ENCODE measurements at places on chromosomes 4 and X. TPM values are rescaled to one million over a fixed set of nuclear protein-coding genes. Genes with fewer than 3 reads are reported as not detected.
A peak's percentile ranks its signal among the peaks of the same experiment; 100 is the strongest.

The SERTM2 gene
- total RNA-seq, result 0.59 TPM

The ZDHHC15 gene
- 4.3 TPM for total RNA-seq

The MAGEC1 gene
- not detected for total RNA-seq

The TRIML2 gene
- total RNA-seq, result 57.8 TPM

The GNRHR gene
- total RNA-seq, result not detected

The RAB9B gene
- total RNA-seq, result 0.78 TPM

The CC2D2A gene
- 15.8 TPM for total RNA-seq

The ATP1B4 gene
- total RNA-seq, result not detected

The RAI2 gene
- total RNA-seq, result 1.4 TPM

The AREG gene
- total RNA-seq, result not detected

The FAM9B gene
- total RNA-seq, result not detected

The ALPK1 gene
- 0.49 TPM for total RNA-seq

The MBNL3 gene
- total RNA-seq, result 2.4 TPM

The GDPD2 gene
- 10.3 TPM for total RNA-seq

GRCh38 chr4:72770708-72771107 lies 201.7 kb upstream of the ADAMTS3 start:
- DNase-seq, result no peak
- no peak overlapping the region for H3K4me3 ChIP-seq
- H3K27me3 ChIP-seq, result no peaks in the 10 kb centered on the region
- H3K36me3 ChIP-seq, result no peaks in the 10 kb centered on the region

GRCh38 chr4:181688432-181688831 lies 554.8 kb upstream of the TENM3 start:
- no peaks in the 10 kb centered on the region for H3K27me3 ChIP-seq
- H3K36me3 ChIP-seq, result no peaks in the 10 kb centered on the region
- DNase-seq, result peak; percentile 20
- 0 out of 2 replicates have a peak overlapping the region, but pooled peaks have one; percentile 5 for H3K4me3 ChIP-seq
- peaks cover 21% of the 10 kb centered on the region for H3K4me1 ChIP-seq

DNA sequence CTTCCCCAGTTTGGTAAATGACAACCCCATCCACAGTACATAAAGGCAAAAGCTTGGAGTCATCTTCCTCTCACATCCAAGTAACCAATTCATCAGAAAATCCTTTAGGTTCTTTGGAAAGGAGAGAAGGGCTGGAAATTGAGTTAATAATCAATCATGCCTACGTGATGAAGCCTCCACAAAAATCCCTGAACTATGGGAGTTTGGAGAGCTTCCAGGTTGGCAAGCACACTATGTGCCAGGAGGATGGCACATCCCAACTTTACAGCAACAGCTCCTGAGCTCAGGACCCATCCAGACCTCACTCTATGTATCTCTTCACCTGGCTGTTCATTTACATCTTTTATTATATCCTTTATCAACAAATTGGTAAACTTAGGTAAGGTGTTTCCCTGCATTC lies 98.9 kb downstream of the IQCM start:
- no peak for DNase-seq
- H3K27me3 ChIP-seq, result no peaks in the 10 kb centered on the region
- no peak overlapping the region for H3K27ac ChIP-seq
- no peak overlapping the region for H3K4me3 ChIP-seq

DNA sequence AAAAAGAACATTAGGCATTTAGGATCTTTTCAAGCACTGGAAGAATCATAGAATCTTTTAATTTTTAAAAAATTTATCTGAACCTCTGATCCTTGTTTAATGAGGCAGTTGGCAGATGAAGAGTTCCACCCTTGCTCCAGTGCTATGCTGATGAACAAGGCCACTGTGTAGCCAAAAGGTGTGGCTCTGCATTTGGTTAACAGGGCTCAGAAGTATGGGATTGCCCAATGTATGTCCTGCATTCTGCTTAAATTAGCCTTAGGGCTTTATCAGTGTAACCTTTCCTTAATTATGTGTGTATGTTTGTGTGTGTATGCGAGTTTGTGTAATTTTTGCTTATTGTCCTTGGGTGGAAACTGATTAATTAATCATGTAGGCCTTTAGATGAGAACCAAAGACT lies 43.3 kb upstream of the PPM1K start:
- no peaks in the 10 kb centered on the region for H3K4me1 ChIP-seq
- no peak overlapping the region for H3K4me3 ChIP-seq
- no peak for DNase-seq
- no peaks in the 10 kb centered on the region for H3K36me3 ChIP-seq

DNA sequence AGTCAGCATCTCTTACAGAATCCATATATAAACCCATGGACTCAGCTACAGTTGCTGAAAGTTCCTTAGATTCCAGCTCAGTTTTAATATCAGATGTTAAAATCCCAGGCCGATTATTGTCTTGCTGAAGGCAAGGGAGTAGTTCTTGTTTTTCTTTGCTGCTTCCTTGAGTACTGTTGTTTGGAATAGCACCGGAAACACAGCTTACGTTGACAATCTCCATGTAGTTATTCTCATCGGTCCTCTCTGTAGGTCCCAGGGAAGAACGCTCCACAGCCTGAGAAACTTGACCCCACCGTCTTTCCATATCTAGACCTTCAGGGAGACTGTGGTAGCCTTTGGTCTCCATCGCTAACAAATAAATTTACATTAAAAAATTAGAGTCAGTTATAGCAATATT lies 5.7 kb downstream of the NR3C2 start:
- H3K36me3 ChIP-seq, result no peaks in the 10 kb centered on the region
- DNase-seq, result no peak
- H3K27ac ChIP-seq, result no peak overlapping the region

DNA sequence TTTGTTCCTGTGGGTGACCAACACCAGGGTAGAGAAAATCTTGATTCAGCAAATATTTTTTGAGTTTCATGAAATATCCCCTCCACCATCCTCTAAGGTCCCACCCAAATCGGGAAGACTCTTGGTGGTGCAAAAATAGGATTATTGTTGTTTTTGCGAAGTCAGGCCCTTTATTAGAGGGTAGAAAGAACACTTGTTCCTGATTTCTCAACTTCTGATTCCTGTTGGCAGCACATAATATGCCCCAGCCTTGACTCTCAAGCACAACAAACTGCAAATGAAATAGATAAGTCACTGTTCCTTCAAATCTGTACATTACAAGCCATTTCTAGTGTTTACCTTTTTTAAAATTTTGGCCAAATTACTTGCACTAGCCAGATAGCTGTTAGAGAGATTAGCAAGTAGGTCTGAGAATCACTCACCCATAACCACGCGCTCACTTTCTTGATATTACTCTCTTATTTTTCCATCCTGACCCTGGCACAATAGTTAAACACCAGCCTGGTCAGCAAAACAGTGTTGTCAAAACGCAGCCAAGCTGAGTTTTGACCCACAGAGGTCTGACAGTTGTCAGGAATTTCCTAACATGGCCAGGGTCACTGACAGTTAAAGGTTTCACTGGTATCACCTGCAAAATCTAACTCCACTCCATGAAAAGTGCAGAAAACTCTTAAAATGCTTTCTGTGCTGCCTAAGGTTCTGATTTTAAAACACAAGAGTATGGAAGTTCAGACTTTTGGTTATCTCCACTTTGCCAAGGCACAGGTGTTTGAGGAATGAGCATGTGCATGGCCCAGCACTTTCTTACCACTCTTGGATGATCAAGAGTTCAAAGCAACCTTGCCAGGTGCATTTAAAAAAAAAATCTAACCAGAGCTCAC lies 69.8 kb downstream of the RBM47 start:
- peak overlapping the region; percentile 66 for H3K27ac ChIP-seq
- H3K27me3 ChIP-seq, result no peaks in the 10 kb centered on the region
- no peak for DNase-seq
- H3K4me3 ChIP-seq, result no peak overlapping the region
- peaks cover 6% of the 10 kb centered on the region for H3K4me1 ChIP-seq
- H3K36me3 ChIP-seq, result no peaks in the 10 kb centered on the region

GRCh38 chrX:110021258-110022022 lies 18.5 kb downstream of the TMEM164 start:
- H3K4me1 ChIP-seq, result no peaks in the 10 kb centered on the region
- no peaks in the 10 kb centered on the region for H3K27me3 ChIP-seq
- H3K27ac ChIP-seq, result no peak overlapping the region
- DNase-seq, result no peak
- no peak overlapping the region for H3K4me3 ChIP-seq

GRCh38 chr4:101824500-101824899 lies 34.0 kb downstream of the BANK1 start:
- H3K27me3 ChIP-seq, result no peaks in the 10 kb centered on the region
- no peaks in the 10 kb centered on the region for H3K36me3 ChIP-seq
- H3K4me3 ChIP-seq, result no peak overlapping the region
- no peak for DNase-seq
- no peak overlapping the region for H3K27ac ChIP-seq

- H3K27ac ChIP-seq, result no peak overlapping the region
- H3K27me3 ChIP-seq, result no peaks in the 10 kb centered on the region
- H3K4me3 ChIP-seq, result no peak overlapping the region
- DNase-seq, result no peak
- no peaks in the 10 kb centered on the region for H3K4me1 ChIP-seq
- H3K36me3 ChIP-seq, result no peaks in the 10 kb centered on the region
These were observed 37.9 kb downstream of the RAP2C start for GRCh38 chrX:132181364-132181763.

DNA sequence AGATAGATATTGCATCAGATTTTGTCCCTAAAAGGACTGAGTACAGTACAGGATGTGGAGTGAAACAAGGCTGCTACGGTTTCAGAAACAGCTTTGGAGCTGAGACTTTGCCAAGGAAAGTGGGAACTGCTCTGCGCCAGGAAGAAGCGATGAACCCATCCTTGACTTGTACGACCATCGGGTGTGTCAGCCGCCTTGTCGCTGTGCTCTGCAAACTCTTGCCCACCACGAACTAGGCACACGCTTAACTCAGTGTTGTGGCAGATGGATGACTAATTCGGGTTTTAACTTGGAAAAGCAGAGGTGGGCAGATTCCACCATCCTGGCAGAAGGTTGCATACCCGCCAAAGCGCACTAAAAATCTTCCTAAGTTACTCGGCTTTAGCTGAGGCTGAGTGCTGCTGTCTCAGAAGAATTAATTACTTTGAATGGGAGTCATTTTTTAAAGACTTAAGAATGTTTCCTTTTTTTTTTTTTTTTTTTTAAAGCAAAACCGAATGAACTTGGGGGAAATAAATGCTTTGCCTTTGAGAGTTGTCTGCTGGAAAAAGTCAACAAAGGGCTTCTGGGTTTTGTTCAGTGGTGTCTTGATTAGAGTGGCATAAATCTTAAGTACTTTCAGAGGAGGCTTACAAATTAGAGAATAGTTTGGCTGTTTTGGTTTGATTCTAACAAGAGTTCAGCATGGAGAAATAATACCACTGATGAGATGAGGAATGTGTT lies 69.5 kb downstream of the SHROOM2 start:
- no peak overlapping the region for H3K4me3 ChIP-seq
- H3K4me1 ChIP-seq, result peaks cover 11% of the 10 kb centered on the region
- no peaks in the 10 kb centered on the region for H3K36me3 ChIP-seq
- H3K27ac ChIP-seq, result no peak overlapping the region
- no peaks in the 10 kb centered on the region for H3K27me3 ChIP-seq

DNA sequence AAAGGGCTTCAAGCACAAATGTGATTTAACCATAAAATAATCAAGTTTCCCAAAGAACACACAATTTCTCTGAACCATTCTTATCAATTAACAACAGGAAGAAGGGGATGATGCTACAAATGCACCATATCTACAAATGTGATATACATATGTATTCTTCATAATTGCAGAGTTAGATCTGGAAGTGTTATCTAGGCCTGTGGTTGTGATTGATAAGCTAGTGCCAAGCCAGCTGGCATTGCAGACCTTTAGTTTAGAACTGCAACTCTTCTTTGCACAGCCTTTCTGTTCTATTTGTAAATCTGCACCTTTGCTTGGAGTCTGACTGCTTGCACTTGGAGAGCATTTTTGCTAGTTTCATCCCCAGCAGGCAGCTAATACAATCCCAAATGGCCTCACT lies 145.5 kb upstream of the NPY2R start:
- H3K4me1 ChIP-seq, result peaks cover 20% of the 10 kb centered on the region
- no peaks in the 10 kb centered on the region for H3K27me3 ChIP-seq
- no peaks in the 10 kb centered on the region for H3K36me3 ChIP-seq
- H3K27ac ChIP-seq, result no peak overlapping the region
- DNase-seq, result no peak

DNA sequence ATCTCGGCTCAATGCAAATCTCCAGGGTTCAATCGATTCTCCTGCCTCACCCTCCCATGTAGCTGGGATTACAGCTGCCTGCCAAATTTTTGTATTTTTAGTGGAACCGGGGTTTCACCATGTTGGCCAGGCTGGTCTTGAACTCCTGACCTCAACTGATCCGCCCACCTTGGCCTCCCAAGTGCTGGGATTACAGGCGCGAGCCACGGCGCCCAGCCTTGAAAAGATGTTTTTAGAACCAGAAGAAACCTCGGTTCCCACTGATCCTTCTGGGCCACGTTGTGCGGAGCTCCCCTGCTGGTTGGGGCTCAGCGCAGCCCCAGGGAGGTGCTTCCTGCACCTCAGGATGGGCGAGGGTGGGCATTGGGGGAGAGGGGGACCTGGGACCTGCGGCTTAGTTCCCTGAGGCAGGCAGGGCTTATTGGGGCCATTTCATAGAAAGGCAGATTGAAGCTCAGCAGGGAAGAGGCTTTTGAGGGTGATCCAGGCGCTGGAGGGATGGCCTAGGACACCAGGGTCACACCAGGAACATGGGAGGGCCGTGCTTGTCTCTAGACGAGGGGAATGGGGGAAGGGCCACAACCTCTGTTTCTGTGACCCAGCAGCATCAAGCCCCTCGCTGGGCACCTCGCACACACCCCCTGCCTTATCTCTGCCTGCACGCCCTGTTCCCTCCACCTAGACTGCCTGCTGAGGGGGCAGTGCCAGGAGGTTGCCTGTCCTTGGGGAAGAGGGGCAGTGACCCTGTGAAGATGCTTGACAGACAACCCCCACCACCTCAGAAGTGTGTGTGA lies 6.3 kb upstream of the ADD1 start:
- H3K4me1 ChIP-seq, result peaks cover 20% of the 10 kb centered on the region
- DNase-seq, result peak; percentile 29
- H3K36me3 ChIP-seq, result no peaks in the 10 kb centered on the region
- peak overlapping the region; percentile 81 for H3K27ac ChIP-seq

DNA sequence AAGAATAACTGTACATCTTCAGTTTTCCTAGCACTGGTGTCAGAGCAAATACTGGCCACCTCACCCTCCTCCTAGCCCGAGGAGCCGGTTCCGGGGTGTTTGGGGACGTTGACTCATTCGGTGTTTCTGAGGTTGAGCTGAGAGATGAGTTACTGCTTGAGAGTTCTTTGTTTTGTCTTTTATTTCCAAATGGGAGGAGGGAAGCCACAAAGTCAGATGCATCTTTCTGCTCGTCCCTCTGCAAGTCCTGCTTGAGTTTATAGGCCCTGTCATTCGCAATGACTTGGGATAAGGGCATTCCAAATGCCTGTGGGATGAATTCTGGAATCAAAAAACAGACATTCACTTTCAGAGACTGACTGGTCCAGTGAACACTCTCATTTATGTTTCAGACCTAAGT lies 77.5 kb downstream of the HCCS start:
- no peaks in the 10 kb centered on the region for H3K4me1 ChIP-seq
- H3K4me3 ChIP-seq, result no peak overlapping the region
- H3K27ac ChIP-seq, result no peak overlapping the region
- DNase-seq, result no peak
- no peaks in the 10 kb centered on the region for H3K36me3 ChIP-seq

DNA sequence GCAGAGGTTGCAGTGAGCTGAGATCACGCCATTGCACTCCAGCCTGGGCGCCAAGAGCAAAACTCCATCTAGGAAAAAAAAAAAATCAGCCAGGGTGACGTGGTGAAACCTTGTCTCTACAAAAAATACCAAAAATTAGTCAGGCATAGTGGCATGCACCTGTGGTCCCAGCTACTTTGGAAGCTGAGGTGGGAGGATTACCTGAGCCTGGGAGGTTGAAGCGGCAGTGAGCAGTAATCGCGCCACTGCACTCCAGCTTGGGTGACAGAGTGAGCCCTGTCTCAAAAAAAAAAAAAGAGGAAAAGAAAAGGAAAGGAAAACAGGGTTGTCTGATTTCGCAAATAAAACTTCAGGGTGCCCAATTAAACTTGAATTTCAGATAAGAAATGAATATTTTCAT lies 106.1 kb downstream of the RBM47 start:
- no peaks in the 10 kb centered on the region for H3K36me3 ChIP-seq
- no peak for DNase-seq
- H3K4me3 ChIP-seq, result no peak overlapping the region
- H3K4me1 ChIP-seq, result peaks cover 27% of the 10 kb centered on the region
